ENCODE measurements at places on chromosomes 3 and 15.

GRCh38 chr3:100968932-100969906 lies 24.0 kb downstream of the ABI3BP start:
- no peak for DNase-seq

- DNase-seq: no peak
Observed at GRCh38 chr15:46344115-46344724, 709.4 kb downstream of the SQOR start.

DNA sequence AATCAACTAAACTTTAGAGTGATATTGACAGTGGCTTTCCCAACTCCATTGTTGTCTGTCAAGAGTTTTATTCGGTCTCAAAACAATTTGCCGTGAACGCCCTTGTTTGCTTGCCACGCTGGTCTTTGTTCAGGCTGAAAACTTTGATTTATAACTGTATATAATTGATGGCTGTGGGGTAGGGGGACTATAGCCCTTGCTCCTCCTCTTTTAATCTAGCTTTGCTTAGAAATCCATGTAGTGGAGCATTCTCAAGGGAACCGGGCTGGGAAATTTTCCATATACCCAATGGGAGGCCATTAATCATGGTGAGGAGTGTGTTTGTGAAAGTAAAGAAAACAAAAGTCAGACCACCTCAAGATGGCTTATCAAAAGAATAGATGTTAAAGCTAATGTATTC lies 339.8 kb upstream of the RARB start:
- no peak for DNase-seq

DNA sequence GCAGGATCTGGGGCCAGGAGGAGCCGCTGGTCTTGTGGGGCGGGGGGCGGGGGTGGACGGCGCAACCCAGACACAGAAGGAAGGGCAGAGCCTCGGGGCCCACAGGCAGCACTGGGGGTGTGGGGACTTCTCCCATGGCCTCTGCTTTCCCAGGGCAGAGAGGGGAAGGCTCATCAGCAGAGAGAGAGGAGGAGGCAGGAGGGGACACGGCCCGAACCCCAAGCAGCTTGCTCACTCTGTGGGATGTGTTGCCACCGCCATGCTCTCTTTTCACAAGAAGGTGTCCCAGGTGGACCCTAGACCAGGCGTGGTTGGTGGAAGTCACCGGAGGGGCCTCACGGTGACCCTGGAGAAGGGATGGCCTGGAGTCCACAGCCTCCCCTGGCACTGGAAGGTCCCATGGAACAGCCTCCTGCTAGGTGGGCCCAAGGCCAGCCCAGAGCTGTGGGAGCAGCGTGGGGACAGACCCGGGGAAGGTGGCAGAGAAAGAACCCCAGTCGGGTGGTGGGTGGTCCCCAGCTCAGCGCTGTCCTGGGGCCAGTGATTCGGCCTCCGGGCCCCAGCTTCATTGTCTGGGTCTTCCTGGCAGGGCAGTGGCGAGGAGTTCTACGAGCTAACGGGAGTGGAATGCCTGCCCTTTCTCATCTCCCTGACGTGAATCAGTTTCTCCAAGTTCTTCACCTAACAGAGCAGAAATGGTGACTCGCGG lies 46.8 kb upstream of the PCSK6 start:
- DNase-seq: no peak

GRCh38 chr3:195696632-195697278 lies 24.0 kb upstream of the MUC20 start:
- no peak for DNase-seq
